ENCODE measurements at places on chromosomes 12 and 14.

DNA sequence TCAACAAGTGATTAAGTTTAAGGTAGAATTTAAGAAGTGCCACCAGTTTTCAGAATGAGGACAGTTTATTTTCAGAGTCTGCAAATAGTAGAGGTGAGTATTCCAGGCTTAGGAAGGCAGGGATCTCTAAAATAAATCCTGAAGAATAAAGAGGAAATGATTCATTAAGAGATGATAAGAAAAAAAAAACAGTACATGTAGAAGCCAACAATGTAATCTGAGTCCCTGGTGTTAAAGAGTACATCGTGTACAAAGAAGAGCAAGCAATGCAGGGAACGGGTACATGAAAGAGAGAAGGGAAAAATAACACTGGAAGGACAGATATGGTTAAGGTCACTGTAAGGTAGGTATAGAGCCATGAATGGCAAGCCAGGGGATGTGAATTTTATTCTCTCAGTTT lies 95.2 kb upstream of the FOXG1 start:
- no peak for DNase-seq

DNA sequence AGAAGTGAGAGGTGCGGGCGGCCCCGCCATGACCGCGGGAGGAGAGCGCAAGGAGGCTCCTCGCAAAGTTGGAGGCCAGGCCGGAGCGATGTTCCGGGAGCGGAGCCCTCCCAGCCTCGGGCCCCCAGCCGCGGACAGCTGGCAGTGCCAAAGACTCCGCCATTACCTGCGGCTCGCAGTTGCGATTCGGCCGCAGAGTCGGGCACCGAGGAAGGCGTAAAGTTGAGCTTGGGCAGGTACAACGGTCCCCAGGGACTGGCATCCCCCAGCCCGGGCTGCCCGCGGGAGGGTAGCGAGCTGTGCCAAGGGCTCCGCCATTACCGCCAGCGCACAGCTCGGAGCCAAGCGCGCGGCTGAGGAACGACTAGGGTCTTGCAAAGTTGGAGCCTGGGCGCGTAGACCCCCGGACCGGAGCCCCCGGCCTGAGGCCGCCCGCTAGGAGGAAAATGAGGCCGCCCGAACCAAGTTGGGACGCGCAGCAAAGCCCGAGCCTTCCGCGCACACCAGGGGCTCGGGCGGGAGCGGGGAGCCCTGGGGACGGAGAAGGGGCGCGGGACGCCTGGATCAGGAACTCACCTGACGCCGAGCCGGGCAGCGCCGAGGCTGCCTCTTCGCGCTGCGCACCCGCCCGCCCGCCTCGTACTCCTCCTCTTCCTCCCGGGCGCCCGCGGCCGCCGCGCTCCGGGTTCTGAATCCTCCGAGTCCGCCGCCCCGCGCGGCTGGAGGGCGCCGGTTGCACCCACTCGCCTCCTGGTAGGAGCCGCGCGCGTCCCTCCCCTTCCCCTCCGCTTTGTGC lies 677 bp downstream of the NOS1 start:
- no peak for DNase-seq

DNA sequence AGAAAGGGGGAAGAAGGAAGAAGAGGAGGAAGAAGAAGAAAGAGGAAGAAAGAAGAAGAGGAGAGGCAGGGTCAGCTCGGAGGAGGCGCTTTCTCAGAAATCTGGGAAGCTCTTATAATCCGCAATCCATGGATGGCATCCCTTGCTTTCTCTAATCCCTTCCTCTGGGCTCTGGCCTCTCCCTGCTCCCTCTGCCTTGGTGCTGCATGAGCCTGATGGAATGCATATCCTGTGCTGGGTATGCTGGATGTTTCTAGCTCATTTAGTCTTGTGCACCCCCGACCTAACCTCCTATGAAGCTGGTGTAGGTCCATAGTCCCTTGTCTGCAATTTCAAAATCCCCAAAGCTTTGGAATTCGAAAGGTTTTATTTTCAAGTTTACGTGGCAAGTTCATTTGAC lies 94.2 kb upstream of the MYL2 start:
- no peak for DNase-seq

DNA sequence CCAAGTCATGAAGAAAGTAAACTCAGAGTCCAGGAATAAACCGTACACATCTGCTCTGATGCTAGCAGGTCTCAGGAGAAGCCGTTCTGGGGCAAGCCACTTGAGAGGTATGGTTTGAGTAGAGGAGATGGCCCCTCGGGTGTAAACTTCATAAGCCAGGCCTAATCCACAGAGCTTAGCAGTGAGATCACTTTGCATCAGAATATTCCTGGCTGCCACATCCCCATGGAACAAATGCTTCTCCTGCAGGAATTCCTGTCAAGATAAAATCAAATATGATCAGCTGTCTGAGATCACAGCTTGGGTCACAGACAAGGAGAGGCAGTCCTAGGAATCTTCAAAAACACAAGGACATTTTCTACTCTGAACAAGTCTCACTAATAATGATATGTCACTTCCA lies 11.2 kb upstream of the MAGOHB start:
- no peak for DNase-seq

- DNase-seq: no peak
Observed at GRCh38 chr12:93039930-93040329, 110.8 kb upstream of the EEA1 start.

DNA sequence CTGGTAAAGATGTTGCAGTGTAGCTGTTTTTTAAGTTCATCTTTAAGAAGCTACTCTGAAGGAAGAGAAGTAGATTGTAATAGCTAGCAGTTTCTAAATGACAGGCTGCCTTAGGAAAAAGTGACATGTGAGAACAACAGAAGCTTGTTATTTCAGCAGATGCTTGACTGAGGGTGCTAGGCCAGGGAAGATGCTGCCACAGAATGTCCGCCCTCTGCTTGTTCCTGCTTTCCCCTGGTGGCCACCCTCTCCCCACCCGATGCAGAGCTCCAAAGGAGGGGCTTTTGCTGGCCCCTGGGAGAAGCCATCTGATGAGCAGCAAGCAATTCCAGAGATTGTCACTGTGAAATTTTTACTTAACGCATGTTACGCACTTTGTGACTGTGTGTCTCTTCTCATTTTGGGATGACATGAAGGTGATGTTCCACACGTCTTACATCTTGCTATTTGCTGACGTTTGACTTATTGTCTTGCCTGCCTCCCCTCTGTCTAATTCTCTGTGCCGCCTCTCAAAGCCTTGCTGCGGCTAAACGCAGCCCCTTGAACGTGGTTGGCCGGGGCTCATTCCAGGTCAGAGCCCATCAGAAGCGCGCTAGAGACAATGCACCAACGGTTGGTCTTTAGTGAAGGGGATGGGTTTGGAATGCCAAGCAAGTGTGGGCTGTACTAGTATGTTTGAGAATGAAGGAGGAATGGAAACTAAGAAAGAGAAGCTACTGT lies 44.8 kb downstream of the WDR20 start:
- DNase-seq: no peak

DNA sequence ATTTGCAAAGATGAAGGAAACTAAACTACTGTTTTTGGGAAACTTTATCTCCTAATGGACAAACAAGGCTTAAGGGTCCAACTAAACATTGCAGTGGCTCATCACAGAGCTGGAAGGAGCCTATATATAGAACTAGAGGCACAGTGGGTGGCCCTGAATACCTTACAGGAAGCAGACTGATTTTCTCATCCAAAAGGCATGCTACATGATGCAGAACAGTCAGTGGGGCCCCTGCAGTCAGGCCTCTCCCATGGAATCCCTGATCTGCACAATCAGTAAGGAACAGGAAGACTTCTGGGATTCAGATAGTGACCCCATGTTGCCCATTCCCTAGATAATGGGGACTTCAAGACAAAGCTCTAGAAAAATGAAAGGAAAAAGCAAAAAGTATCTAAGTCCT lies 1.9 kb upstream of the LLPH start:
- DNase-seq: no peak

DNA sequence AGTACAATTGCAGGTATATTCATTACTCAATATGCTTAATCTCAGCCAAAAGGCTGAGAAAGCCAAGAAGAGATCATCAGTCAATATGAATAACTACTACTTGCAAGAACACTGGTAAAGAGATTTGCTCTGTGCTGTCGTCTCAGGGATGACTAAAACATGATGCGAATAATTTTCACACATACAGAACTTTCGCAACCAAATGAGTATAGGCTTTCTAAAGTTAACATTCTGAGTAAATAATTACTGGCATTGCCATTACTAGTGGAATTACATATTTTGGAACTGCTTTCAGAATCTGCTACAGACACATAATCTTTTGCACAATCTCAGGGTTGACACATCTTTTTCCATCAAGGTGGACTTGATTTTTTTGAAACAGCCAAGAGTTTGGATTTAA lies 24.7 kb downstream of the NCKAP1L start:
- DNase-seq: no peak

DNA sequence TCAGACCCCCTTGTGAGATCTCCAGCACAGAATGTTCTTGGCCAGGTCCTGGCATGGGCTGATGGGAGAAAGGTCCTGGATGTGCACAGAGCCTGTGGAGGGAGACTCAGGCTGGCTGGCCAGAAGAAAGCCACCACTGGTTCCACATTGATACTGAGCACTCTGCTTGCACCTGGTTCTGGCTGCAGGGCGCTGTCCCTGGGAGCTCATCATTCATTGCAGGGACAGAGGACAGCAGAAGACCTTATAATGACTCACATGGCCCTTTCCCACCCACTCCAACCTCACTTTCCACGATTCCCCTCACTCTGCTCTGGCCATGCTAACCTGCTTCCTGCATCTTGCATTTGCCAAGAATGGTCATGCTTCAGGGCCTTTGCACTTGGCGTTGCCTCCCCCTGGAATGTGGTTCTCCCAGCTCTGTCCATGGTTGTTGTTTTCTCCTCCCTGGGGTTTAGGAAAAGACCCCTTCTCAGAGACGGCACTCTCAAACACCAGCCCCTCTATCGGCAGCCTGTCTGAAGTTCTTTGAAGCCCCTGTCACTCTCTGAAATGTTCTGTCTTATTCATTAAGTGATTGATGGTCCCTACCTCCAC lies 10.3 kb downstream of the KRT7 start:
- no peak for DNase-seq

DNA sequence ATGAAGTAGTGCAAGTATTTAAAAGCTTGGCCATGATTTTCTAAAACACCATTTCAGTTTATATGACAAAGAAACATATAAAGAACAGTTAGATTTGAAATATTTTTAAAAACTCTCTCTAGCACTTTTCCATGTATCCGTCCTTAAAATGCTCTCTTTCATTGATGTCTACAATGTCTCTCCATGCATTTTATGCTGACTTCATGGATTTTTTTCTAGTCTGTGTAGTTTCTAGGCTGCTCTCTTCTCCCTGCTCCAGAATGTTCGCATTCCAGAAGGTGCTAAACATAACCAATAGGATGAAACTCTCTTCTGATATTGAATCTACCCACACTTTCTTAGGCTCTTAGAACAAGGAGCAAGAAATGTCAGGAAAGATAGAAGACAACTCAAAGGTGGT lies 124.8 kb downstream of the PLCZ1 start:
- no peak for DNase-seq

- DNase-seq: no peak
Observed at GRCh38 chr14:66152302-66152701, 333.9 kb upstream of the CCDC196 start.

DNA sequence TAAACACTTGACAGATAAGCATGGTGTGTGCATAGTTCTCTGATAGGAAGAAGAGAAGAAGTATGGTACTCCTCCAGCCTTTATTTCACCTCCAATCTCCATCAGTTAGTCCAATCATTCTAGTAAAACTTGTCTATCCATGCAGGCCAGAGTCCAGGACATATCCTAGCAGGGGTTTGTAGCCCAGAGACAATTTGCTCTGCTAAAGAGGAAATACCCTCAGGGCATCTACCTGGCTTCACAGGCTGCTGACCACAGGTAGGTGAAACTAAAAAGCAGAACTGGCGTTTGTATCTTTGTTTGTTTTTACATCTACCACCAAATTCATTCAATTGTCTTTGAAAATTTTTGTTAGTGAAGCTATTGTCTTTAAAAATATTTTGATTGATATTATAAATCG lies 717.6 kb downstream of the FSCB start:
- no peak for DNase-seq

- no peak for DNase-seq
Observed at GRCh38 chr12:123972457-123973401, at the start of the genes CCDC92 and ZNF664. Gene CCDC92 (minus strand): TSS chr12:123972831. CDS start chr12:123944305, 28,526 bp downstream. Gene ZNF664 (plus strand): TSS chr12:123973215. CDS start chr12:124012145, 38,930 bp downstream.

GRCh38 chr14:21256539-21257393 lies 12.5 kb downstream of the HNRNPC start:
- no peak for DNase-seq

- DNase-seq: no peak
Observed at GRCh38 chr12:109873653-109874052, 6.7 kb downstream of the GLTP start.

GRCh38 chr12:56308714-56309113 lies 7.1 kb downstream of the CNPY2 start:
- no peak for DNase-seq
